ENCODE measurements at places on chromosomes 1 and 21.
A peak's percentile ranks its signal among the peaks of the same experiment; 100 is the strongest.

- DNase-seq, result no peak
These were observed 22.1 kb upstream of the MCL1 start for GRCh38 chr1:150601540-150601939.

- DNase-seq, result no peak
These were observed 520.8 kb downstream of the NUF2 start for GRCh38 chr1:163842571-163842970.

DNA sequence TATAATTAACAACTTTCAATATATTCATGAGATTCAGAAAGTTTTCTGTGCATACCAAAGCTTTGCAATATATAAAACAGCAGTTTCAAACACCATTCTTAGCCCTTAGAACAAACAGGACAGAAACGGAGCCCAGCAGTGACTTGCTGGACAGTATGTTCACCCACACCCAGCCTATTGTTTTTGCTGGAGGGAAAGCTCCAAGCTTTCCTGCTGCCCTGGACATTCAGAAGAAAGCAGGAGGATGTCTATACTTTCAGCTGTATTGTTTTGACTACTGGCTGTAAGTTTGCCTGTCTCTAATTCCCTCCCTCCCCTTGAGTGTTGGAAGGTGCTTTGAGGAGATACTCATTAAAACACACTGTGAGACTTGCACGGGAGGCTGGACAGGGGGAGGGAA, 9.6 kb downstream of the DENND2C start:
- no peak for DNase-seq

- no peak for DNase-seq
These were observed 31.7 kb downstream of the ELK4 start for GRCh38 chr1:205600085-205600484.

DNA sequence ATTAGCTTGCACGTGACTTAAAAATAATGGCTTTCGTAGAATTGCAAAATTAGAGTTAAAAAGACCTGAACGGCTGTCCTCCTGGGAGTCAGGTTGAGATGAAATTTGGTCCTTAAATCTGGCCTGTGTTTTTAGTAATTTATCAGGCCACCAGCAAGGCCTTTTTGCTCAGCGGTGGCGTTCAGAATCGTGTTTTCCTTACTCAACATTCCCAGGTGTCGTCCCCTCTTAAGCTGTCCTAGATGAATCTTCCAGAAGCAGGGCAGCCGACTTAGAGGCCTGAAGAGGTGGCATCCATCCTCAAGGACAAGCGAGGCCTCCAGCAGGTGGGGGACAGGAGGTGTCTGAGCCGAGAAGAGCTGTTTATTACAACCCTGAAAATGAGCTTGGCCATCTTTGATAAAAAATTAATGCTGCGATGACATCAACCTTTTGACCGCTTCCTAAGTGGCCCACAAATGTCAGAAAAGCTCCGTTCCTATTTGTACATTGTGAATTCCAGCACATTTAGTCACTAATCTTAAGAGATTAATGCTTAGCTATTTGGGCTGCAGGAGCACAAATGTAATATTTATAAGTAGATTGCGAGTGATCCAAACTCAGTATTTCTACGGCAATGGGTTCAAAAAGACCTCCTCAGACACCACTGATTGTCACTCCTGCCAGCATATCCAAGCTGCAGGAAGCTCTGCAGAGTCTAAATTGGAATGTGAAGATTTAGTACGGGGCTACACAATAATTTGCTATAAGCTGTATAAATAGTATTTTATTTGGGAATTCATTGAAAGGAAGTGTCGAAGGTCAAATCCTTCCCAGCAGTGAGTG, 344.1 kb upstream of the VAMP3 start:
- DNase-seq, result no peak

DNA sequence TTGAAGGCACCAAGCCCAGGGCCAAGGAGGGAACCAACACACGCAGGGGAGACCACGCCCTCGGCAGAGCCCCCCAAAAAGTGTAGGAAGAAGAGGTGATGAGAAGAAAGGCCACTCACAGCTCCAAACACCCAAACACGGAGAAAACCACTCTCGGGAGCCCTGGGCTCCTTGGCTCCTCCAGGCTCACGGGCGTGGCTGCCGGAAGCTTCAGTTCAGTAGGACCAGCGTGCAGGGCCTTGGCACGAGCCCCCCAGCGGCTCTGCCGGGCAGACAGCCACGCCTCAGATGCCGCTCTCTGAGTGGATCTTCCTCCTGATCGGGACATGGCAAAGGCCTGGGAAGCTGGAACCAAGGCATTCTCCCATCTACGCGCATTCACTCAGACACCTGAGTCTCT, 94.0 kb downstream of the NPHP4 start:
- no peak for DNase-seq

GRCh38 chr1:9823693-9823942, 147 bp downstream of the CLSTN1 start:
- DNase-seq, result no peak

DNA sequence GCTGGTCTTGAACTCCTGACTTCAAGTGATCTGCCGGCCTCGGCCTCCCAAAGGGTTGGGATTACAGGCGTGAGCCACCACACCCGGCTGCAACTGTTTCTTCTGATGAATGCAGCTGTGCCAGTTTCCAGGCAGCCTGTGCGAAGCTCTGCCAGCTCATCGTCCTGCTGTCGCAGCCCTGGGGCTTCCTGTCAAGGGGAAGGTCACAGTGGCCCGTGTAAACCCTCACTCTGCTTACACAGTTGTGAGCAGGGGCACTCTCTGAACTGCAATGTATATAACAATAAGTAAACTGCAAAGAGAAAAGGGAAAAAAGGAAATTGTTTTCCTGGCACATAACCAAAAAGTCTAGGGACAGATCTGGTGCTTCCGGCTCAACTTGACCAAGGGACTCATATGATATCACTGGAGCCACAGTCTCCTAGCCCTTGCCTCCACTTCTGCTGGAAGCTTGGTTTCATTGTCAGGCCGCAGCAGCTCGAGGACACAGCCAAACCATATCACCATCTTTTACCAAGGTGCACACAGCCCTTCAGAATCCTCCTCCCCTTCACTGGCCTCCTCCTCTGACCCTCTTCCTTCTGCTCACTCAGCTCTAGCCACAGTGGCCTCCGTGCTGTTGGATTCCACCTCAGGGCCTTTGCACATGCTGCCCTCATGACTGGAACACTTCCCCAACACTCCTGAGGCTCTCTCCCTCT, 22.8 kb upstream of the LBR start:
- no peak for DNase-seq

- peak; percentile 48 for DNase-seq
These were observed at the start of gene ZBTB8B for GRCh38 chr1:32464716-32465577. ZBTB8B (plus strand) TSS chr1:32465072; CDS start chr1:32470625, 5,553 bp downstream.

DNA sequence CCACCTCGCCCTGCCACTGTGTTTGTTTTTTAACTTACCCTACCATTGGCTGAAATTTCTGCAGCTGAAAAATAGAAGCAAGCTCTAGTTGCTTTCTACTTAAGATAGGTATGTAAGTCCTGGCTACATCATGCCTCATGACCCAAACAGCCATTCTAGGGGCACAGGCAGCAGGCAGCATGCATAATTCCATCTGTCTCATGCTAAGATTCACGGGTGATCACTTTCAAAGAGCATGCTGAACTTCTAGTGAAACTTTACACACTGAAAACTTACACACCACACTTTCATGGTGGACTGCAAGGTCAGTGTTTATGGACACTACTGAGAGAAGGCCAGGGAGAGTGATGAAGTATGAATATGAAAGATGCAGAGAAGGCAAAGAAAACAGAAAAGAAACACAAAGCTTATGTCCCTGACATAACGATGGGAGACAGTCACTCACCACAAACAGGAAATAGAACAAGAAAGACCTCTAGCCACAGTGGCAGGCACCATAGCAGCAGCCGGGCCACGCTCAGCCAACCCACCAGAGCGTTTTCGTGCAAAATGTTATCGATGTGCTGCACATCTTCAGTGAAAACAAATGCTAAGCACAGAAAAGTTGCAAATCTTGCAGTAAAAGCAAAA, 102.3 kb upstream of the TIAM1 start:
- peak; percentile 5 for DNase-seq

DNA sequence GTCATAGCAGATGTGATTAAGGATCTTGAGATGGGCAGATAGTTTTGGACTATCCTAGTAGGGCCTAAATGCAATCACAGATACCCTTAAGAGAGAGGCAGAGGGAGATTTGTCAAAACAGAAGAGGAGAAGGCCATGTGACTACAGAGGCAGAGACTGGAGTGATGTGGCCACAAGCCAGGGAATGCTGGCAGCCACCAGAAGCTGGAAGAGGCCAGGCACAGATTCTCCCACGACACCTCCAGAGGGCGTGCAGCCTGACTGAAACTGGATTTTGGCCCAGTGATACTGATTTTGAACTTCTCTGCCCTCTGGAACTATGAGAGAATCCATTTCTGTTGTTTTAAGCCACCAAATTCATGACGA, 52.1 kb upstream of the EPS8L3 start:
- DNase-seq, result no peak

GRCh38 chr1:113027007-113027406, 46.0 kb upstream of the LRIG2 start:
- DNase-seq, result no peak

DNA sequence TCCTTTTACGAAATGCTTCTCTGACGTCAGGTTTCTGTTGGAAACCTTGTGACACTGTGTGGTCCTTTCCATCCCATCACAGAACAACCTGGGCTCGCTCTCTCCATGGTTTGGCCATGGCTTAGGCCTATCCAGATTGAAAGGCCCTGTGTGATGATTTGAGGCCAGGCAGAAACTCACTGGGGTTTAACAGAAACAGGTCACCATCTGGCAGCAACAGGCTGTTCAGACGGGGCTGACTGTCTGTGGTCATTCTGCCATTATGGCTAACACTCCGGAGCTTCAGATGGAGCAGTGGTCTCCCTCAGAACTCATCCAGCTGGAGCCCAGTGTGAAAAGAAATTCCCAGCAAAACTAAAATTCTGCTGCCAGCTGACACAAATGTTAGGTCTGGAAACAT, 9.3 kb downstream of the PLEKHM2 start:
- no peak for DNase-seq

GRCh38 chr1:183590244-183591191, at the start of gene NCF2:
NCF2 (minus strand) TSS chr1:183590459; CDS start chr1:183590329, 130 bp downstream.
- DNase-seq, result no peak

DNA sequence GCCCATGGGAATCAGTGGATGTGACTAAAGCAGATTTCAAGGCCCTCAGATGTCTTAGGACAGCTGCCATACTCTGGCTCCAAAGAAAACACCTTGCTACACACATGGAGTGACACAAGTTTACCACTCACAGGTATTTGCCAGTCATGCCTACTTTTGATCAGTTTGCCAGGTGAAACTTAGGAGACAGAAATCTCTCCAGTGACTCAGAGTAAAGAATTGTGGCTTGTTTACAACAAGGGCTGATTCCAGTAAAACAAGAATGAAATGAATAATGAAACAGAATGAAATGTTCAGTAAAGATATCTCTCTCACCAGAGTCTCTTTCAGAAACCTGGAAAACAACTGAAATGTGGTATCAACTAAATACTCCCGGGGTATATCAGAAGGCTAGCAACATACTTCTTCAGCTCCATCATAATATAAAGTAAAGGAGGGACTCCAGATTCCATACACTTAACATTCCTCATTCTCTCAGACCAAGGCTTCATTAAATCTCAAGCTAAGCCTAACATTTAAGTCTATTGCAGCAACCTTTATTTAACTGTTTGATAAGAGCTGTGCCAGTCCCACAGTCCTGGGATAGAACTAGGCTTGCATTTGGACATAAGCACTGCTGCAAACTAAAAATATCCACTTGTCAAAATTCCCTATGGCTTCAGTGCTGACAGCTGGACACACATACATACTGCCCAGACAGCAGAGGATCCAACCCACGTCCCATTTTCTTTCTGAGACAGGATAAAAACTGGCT, 143.3 kb downstream of the SIPA1L2 start:
- DNase-seq, result no peak

DNA sequence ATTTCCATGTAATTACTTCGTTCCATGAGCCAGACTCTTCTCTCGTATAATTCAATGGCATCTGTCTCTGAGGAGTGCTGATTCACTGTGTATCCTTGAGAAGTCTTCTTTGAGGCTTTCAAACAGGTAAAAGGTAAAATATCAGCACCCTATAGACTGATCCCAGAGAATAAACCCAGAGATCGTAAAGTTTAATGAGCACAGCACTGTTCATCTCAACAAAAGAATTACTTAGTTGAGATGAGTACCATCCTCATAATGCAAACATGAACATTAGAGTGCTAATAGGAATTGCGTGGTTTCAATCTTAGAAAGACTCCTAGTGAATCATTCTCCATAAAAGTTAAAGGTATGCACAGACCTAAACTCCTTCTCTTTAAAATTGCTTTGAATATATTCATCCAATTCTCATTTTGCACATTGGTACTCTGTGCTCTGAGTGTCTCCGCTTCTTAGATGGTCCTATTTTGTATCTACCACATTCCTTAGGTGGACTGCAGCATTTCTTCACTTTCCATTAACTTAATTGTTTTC, 97.2 kb downstream of the TBX15 start:
- no peak for DNase-seq

- no peak for DNase-seq
These were observed 56.4 kb downstream of the TRABD2B start for GRCh38 chr1:47940779-47941178.

DNA sequence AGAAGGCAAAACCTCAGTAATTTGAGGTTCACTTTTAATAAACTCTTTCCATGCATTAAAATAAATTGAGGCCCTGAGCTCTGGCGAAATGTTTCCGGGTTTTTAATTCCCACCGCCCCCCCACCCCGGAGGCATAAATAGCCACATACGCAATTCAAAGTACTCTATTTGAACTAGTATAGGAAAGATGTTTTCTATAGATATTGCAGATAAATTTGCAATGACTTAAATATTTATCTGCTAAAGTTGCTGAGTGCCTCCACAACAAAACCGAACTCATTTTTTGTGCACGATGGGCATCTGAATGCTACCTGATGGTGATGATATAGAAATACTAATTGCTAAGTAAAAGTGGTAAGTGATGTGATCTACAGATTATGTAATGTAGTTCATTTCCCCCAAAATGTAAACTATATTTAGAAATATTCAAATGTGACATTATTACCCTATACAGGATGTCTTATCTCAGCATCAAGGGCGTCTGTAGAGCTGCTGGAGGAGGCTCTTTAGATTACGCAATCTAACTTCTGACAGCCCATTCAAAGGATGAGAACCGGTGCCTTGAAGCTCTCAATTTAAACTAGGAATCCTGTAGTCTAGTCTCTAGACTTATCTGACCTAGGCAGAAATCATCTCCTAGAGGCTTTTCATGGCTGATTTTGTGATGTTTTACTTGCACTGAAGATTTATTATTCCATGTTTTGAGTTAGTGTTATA, 8.5 kb downstream of the IRF2BP2 start:
- DNase-seq, result no peak
